SJCRH30 (cell line): ENCODE measurements at places on chromosomes 4 and X.

DNA sequence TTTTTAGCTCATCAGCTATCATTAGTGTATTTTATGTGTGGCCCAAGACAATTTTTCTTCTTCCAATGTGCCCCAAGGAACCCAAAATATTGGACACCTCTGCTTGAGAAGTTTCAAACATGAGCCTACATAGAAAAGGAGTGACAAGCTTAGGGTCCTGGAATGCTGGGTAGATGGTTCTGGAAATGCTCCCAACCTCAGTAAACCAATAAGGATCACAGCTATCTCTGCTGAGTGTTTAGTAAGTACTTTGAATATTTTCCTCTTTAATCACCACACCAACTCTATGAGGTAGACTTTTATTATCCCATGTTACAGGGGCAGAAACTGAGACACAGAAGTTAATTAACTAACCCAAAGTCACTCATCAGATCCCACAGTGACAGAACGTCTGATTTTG, 164.9 kb upstream of the KLF3 start:
- DNase-seq, result no peak

GRCh38 chrX:71017396-71017939, 50.7 kb downstream of the SNX12 start:
- peak; percentile 2 for DNase-seq

- DNase-seq, result no peak
Observed at GRCh38 chrX:9635803-9636202, 129.8 kb downstream of the GPR143 start.

GRCh38 chrX:118976599-118977340, 2.4 kb downstream of the LONRF3 start:
- DNase-seq, result peak; percentile 72

DNA sequence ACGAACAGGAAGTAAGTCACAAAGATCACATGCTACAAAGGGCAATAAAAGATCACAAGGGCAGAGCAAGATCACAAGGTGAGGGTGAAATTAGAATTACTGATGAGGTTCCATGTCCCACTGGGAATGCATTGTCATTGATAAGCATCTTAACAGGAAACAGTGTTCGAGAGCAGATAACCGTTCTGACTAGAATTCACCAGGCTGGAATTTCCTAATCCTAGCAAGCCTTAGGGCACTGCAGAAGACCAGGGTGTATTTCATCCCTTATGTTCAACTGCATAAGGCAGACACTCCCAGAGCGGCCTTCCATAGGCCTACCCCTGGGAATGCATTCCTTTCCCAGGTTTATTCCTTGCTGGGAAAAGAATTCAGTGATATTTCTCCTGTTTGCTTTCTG, 980.6 kb upstream of the LCORL start:
- DNase-seq, result no peak

DNA sequence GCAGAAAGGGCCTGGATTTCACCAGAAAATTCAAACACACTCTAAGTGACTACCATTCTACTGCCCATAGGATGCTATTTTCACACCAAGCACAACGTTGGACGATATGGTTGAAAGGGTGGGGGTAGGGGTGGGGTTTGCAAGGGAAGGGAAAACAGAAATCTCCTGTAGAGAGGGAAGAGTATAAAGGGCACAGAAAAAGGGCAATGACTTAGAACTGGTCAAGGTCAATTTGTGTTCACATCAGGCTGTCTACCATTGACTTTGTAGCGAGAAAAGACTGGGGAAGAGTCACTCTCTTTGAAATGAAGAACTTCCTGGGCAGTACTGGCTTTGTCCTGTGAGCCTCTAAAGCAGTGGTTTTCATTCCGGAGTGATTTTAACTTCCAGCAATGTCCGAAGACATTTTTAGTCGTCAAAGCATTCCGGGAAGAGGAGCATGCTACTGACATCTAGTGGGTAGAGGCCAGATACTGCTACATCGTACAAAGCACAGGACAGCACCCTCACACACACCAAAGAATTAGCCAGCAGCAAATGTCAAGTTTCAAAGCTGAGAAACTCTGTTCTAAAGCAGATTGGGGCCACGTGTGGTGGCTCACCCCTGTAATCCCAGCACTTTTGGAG, 48.4 kb upstream of the SLC7A3 start:
- DNase-seq, result peak; percentile 22

GRCh38 chr4:77501240-77501639, 104.4 kb upstream of the CXCL13 start:
- no peak for DNase-seq

GRCh38 chrX:85851418-85851817, 195.9 kb downstream of the CHM start:
- no peak for DNase-seq

- no peak for DNase-seq
Observed at GRCh38 chr4:36556984-36557383, 275.6 kb downstream of the DTHD1 start.

- peak; percentile 40 for DNase-seq
Observed at GRCh38 chrX:49838374-49838773, 9.3 kb downstream of the PAGE4 start.

- peak; percentile 27 for DNase-seq
Observed at GRCh38 chrX:103157496-103158316, 57.2 kb upstream of the BEX4 start.

DNA sequence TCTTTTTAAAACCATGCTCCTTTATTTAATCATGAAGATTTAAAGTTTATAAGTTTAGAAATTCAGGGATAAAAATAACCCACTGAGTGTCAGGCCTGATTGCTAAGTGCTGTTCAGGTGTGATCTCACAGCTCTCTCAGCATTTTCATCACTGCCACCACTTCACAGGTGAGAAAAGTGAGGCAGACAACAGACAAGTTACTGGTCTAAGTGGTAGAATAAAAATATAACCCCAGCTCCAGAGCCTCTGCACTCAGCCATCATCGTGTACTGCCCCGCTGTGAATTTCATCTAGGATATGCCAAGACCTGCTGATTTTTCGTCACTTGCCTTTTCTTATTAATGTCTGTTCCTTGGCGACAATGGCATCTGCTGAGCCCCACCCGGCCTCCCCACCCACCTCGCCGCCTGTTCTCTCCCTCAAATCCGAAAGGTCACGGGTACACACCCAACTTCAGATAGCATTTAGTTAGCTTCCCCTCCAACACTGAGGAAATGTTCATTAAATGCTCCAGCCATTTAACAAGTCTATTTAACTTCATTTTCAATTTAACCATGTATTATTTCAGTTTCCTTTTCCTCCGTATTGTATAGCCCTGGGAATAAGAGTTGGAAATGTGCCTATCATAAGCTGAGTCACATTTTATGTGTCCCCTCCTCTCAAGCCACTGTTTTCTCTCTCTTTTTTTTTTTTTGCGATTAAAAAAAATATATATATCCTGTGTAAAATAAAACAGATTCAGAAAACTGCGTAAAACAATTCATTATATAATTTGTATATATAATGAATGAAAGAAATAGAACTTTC, 236.5 kb downstream of the CBR4 start:
- DNase-seq, result no peak

- DNase-seq, result no peak
Observed at GRCh38 chrX:115400960-115401359, 111.4 kb downstream of the LUZP4 start.

- no peak for DNase-seq
Observed at GRCh38 chr4:99855678-99856077, 38.5 kb downstream of the LAMTOR3 start.

GRCh38 chr4:25560605-25561004, 95.0 kb upstream of the SLC34A2 start:
- DNase-seq, result no peak
